ENCODE measurements at places on chromosomes 5 and 9.

DNA sequence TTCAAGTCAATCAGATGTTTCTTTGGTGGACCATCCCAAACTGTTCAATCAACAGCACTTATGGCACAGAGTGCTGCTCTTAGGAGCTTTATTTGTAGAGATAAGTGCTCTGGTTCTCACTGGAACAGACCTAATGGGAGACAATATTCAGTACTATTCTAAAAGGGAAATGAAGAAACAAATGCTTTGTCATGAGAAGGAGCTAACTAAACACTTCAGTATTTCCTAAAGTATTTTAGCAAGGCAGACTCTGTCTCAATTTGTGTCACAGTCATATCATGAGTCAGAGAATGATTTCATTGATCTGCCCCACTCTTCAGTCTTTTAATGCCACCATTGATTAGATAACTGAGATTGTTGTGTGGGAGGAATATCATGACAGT, 175.3 kb downstream of the SLF1 start:
- DNase-seq: peak; percentile 39

DNA sequence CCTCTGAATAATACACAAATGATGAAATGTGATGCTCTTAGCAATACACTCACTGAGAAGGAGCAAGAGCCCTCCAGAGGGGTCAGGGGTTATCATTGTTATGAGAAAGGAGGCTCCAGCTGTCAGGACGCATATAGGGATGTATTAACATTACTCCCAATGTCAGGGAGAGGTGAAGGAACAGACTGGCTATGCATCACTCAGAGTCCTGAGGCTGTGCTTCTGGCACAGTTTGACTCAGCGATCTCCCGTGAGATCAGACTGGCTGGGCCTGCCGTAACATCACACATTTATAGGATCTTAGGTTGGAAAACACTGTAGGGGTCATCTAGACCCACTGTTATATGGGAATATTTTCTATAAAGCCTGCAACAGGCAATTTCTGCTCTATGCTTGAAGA, 226.5 kb upstream of the GLRA1 start:
- DNase-seq: no peak

GRCh38 chr5:83157163-83157562, 79.8 kb downstream of the XRCC4 start:
- no peak for DNase-seq

DNA sequence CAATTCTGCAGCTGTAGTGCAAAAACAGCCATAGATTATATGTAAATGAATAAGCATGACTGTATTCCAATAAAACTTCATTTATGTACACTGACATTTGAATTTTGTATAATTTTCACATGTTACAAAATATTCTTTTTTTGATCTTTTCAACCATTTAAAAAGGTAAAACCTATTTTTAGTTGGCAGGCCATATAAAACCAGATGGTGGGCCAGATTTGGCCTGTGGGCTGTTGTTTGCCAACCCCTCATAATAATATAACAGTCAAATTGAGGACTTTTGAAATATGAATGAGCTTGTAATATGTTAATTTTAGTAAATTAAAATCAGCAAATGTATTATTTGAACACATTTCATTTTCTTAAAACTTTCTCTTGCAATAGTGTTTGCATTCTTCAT, 913.4 kb downstream of the TLE1 start:
- DNase-seq: no peak
